Caki2 (cell line): ENCODE measurements at places on chromosomes 5 and 9.
A peak's percentile ranks its signal among the peaks of the same experiment; 100 is the strongest.

- DNase-seq: no peak
Observed at GRCh38 chr9:126162611-126163381, 163.8 kb upstream of the MVB12B start.

DNA sequence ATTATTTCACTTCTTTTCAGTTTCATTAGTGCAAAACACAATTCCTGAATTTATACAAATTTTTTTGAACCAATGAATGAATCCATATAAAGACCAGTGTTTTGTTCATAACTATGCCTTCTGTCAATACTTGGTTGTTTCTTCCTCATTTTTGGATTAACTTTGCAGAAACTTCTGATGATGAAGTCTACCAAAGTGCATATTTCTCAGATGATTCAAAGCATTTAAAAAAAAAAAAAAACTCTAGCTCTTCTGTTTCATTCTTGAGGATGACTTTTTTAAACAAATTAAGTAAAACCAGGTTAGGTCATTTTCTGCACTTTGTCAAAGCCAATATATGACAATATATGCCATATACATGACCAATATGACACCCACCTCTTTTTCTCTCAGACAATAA, 92.6 kb downstream of the CHSY3 start:
- DNase-seq: no peak

DNA sequence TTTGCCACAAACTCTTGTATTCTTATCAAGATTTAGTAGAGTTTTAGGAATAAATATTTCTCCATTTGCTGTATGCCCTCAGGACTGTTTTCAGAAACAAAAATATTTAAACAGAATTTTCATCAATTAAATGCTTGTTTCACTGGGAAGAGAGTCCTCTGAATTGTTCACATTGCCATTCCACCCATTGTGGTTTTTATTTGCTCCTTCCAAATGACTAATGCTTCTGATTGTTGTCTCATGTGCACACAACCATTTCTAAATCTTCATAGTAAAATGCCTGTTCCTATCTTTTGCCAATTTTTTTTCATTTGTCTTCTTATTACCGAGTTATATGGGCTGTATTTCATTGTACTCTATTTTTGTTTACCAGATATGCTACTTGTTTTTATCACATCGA, 10.6 kb downstream of the MARCOL start:
- no peak for DNase-seq

- no peak for DNase-seq
Observed at GRCh38 chr5:168653626-168654025, 74.5 kb upstream of the PANK3 start.

- no peak for DNase-seq
Observed at GRCh38 chr5:37975531-37975930, 135.7 kb upstream of the GDNF start.

GRCh38 chr5:127820910-127821553, 117.8 kb downstream of the CCDC192 start:
- DNase-seq: peak; percentile 83

- DNase-seq: no peak
Observed at GRCh38 chr9:136441681-136442245, 2.1 kb upstream of the INPP5E start.

DNA sequence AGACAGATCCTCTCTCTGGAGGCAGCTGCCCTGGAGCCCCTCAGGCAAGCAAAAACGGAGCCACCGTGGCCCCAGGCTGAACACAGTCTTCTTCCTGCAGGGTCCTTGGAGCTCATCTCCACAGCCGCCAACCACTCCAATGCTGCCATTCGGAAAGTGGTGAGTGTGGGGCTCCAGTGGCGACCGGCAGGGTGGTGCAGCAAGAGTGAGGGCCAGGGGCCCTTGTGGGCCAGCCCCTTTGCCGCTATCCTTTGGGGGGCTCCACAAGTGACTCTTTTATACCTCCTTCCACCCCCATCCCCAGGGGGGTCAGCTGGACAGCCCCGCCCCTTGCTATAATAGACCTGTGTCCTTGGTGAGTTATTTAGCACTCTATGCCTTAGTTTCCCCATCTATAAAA, 47.4 kb upstream of the SUSD3 start:
- DNase-seq: no peak

- no peak for DNase-seq
Observed at GRCh38 chr5:123440456-123441181, 17.4 kb upstream of the CEP120 start.

- peak; percentile 80 for DNase-seq
Observed at GRCh38 chr5:140157032-140157781, 17.8 kb upstream of the CYSTM1 start.

DNA sequence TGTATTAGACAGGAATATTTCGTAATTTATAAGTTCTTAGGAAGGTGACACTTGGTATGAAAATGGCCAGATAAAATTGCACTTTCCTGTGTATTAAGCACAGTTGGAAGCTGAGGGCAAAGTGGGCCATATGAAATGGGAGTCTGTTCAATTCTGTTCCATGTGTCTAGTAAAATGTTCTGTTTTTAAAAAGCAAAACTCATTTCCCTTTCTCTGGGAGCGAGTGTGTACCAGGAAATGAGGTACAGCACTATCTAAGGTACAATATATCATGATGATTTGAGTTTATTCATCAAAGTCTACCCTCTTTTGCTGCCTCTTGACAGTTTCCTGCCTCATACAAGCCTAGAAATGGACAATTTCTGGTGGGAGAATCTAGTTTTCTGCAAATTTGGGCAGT, 51.2 kb upstream of the KCNN2 start:
- DNase-seq: no peak

- no peak for DNase-seq
Observed at GRCh38 chr9:99437145-99437544, 215.1 kb downstream of the SEC61B start.

DNA sequence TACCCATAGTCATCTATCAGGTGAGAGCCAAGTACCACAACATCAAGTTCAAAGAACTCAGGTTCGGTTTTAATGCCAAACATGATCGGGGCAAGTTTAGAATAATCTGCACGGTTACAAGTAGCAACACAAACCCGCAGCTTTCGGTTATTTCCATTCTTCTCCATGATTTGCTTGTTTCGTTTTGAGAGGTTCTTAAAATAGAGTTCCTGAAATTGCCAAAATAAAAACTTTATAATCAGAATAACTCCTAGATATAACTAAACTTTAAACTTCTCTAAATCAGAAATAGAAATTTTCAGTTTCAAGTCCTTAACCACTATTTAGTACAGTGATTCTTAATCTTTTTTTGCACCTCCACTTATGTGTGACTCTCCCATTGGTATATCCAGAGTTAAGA, 9.1 kb downstream of the GNE start:
- no peak for DNase-seq

GRCh38 chr5:65663804-65664521, 39.1 kb downstream of the SHLD3 start:
- peak; percentile 3 for DNase-seq

GRCh38 chr9:10678790-10679189, 66.0 kb upstream of the PTPRD start:
- peak; percentile 18 for DNase-seq

GRCh38 chr5:94442991-94443390, 175.4 kb downstream of the KIAA0825 start:
- no peak for DNase-seq

DNA sequence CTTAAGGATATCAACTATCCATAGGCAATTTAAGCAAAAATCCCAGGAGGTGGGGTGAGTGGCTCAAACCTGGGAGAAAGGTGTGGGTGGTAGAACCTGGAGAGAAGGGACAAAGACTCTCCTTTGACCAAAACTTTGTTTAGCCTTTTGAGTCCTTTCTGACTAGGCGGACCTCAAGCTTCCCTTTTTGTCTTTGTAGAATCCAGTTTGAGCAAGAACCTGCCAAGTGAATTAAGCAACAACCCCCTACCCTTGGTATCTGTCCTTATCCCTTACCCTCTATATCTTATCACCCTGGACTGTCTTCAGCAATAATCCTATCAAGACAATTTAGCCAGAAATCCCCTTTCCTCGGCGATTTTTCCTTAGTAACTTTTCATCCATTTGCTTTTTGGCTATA, 53.5 kb upstream of the SLC28A3 start:
- DNase-seq: no peak

DNA sequence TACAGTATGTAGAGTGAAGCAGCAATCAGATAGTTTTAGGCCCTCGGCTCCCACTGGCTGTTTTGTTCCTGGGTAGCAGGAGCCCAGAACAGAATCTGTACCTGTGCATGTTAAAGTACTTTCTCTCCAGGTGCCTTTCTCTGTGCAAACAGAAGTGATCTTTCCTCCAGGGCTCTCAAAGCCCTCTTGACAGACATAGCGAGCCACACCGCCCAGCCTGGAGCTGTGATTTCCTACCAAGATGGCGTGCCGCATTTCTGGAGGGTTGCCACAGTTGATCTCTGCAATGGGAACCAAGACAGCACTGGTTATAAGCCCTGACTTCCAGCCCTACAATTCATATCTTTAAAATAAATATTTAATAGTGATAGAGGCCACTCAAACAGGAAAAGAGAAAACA, 50.9 kb downstream of the SUSD1 start:
- DNase-seq: no peak

DNA sequence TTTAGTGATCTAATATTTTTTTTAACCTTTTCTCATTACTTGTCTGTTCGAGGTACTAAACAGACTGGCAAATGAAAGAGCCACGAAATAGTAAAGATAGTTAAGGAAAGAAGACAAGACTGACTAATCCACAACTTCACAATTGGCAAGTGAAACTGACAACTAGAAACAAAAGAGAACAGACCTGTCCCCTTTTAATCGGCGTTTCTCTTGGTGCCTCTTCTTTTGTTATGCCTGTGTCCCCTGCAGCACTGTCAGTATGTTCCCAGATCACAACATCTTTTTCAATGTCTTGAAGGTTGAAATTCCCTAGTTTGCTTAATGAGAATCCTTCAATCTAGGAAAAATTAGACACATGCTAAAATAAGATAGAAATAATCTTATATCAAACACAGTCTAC, 26.1 kb downstream of the TUT7 start:
- no peak for DNase-seq

GRCh38 chr5:142095035-142095434, 13.5 kb upstream of the NDFIP1 start:
- no peak for DNase-seq

- DNase-seq: no peak
Observed at GRCh38 chr9:97447001-97447400, 35.1 kb downstream of the TDRD7 start.

DNA sequence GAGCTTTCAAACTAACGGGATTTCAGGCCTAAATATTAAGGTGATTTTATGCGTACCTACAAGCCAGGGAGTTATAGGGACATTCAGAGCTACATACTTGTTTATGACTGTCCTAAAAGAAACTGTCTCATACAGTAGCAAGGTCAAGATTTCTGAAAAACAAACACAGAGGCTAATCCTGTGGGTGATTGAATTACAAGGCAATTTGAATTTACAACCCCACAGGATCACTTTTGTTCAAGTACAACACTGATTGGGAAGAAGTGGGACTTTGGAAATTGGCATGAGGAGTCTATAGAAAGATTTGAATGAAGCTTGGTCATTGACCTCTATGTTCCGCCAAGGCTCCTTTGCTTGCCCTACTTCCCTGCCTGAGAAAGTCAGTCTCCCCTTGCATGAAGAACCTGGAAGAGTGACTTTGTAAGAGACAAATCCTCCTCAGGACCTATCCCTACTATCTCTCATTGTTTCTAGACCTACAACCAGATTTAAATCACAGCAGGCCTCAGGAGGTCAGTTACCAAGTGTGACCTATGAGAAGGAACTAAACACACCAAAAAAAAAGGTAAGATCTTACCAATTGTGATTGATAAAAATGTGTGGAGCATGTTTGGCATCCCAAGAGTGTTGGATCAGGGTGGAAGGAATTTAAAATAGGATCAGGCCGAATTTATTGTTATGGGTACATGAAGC, 38.4 kb upstream of the CDC42SE2 start:
- no peak for DNase-seq

DNA sequence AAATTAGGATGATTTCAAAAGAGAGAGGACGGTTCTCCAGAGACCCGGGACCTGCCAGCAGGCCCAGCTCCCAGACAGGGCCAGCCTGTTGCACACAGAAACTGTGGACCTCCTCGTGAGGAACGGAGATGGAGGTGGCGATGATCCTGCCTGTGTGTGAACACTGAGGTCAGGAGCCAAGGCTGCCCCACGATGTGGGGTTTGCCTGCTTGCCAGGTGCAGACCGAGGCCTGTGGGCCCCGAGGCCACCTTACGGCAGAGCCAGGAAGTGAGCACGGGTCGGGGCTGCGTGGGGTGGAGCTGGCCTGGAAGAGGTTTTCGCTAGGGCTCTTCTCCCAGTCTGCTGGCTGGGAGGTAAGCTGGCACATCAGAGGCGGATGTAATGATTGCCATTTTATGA, 4.3 kb downstream of the FAM163B start:
- DNase-seq: no peak

GRCh38 chr5:107835096-107835495, 164.4 kb upstream of the EFNA5 start:
- DNase-seq: no peak

DNA sequence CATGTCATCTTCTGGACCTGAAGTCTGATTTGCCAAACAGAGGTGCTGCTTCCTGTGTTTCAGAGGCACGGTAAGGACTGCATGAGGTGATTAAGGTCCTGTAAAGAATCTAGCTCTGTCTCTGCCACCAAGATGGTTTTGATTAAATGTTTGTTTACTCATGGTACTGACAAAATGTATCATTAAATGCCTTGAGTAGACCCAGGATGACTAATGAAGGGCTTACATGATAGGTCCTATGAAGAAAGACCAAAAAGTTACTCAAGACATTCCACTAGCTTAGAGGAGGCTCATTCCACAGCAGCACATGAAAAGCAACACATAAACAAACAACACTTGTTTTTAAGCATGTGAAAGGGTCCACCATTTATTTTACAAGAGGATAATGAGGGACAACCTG, 100.9 kb downstream of the BOD1 start:
- no peak for DNase-seq

- peak; percentile 62 for DNase-seq
Observed at GRCh38 chr9:127741831-127742434, 6.8 kb upstream of the TOR2A start.

DNA sequence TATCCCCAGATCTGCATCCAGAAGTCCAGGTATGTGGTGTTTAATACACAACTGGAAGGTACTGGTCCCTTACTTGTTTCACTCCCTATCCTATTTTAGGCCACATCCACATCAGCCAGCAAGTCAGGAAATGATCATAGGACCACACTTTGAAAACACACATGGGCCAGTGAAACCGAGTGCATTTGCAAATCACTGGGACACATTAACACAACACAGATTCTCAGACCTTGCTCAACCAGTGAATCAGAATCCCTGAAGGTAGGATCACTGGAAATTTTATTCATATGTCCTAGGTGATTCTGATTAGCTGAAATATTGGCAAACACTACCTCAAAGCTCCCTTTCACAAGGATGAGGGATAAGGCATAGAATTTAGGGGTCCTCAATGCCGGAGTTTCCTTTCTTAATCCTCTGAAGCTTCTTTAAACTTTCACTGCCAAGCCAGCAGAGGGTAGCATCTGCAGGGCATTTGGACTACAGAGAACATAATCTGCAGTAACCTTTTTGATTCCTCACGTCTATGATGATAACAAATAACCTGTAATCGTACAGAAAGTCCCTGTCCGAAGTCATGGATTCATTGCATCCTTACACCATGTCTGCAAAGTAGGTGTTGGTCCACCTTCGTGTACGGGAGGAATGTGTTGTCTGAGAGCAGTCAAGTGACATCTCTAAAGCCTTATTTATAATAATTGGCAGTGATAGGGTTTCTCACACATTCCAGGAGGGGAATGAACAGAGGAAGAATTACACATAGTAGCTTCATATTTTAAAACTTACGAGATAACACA, 11.0 kb upstream of the ABLIM3 start:
- no peak for DNase-seq

GRCh38 chr5:136814619-136815378, 449.5 kb upstream of the TRPC7 start:
- no peak for DNase-seq

- DNase-seq: no peak
Observed at GRCh38 chr5:59348189-59348588, 545.3 kb downstream of the PDE4D start.

- DNase-seq: no peak
Observed at GRCh38 chr9:93210974-93211653, 27.2 kb downstream of the WNK2 start.
